Prostate gland (tissue), 2 donors: ENCODE measurements at places on chromosomes 1 and 21. TPM values are rescaled to one million over a fixed set of nuclear protein-coding genes. Genes with fewer than 3 reads are reported as not detected.

The MOB3C gene
- 19.7 TPM for total RNA-seq

DNA sequence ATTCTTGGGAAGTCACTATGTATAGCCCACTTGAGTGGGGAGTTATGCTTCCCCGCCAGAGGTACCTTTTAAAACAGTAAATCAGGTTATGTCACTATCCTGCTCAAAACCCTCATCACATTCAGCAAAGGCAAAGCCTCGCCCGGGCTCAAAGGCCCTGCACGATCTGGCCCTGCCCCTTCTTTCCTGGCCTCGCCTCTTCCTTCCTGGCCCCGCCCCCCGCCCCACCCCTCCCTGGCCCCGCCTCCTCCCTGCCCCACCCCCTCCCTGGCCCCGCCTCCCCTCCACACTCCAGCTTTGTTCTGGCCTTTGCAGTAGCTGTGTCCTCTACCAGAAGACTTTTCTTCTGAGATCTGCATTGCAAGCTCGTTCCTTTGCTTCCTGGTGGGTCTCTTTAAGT is 6.6 kb downstream of the LDLRAD2 start:
- no peak for DNase-seq

The CADM3 gene
- 4.7 TPM for total RNA-seq

DNA sequence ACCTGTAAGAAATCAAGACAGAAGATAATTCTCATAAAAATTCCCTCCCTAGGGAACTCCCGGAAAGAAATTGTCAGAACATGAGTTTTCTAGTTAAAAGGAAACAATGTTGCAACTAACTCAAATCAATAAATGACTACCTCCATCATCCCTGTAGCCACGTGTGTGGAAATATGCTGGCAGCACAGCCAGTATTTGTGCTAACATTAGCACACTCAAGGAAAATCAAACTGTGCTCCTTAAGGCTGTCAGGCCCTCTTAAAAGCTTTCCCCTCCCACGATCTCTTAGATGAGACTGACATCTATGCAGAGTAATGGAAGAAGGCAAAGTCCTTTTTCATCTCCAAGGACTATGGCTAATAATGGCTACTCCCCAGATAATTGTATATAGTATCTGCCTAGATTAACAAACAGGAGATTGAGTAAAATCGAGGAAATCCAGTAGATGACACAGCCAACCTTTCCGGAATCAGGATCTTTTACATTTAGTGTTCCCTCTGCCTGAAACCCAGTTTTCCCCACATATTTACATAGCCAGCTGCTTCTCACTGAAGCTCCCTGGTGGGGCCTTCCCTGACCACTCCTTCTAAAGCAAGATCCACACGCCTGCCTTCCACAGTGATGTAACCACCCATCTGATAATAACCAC is 50.9 kb upstream of the NR5A2 start:
- no peak for DNase-seq

The GNAT2 gene
- not detected for total RNA-seq

DNA sequence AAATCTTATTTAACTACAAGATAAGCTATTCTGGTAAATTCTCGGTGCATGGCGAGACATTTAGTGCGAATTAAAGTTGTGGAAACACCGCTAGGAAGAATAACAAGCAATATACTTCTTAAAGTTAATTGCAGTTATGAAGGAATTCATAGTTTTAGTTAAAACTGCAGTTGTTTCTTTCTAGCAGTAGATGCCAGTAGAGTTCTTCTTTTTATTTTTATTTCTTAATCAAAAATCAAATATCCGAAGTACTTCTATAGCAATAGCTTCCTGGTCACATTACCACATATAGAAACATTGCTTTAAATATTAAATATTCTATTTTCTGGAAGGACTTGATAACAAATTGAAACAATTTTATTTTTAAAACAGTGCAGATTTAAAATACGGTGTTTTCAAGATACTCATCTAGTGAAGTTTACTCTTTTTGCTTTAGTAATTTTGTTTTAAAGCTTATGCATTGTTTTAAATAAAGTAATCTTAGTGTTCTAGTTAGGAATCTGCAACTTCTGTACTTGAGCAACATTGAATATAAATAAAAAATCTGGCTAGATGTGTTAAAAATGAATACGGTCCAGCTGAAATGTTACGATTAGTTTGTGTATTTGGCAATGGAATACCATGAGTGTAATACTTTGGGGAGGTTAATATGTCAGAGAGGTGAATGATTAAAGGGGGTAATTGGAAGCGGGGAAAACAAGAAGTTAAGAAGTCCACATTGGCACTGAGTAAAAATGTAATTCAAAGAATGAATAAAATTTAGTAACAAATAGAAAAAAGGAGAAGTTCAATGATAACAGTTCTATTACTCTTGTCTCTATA is 2.7 kb upstream of the PRKACB start:
- DNase-seq = no peak
